Adipocyte (in vitro differentiated cells): ENCODE measurements at places on chromosomes 1 and 21.

DNA sequence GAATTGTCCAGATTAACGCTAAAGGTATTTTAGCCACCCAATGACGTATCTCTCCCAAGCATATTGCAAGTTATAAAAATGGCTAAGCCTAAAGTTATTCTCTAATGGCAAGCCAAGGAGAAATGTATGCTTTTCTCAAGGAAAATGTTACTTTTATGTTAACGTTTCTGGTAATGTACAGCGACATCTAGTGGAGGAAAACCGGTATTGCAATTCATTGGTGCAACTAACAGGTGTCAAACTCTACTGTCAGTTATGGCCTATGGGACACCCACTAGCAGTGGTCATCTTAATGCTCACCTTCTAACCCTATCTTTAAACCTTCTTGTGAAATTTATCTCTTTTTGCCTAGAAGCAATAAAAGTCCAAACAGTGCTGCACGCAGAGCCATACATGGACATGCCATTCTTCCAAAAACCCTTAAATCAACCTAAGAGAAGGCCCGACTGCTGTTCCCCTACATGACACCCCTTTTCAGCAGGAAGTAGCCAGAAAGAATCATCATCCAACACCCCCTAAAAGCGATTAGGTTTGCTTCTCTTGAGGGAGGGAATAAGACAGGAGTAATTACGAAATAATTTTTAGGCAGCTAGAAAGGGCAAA is 68.7 kb upstream of the LRIF1 start:
- DNase-seq: peak; percentile 78

GRCh38 chr1:19122668-19123067 is 87.4 kb downstream of the UBR4 start:
- no peak for DNase-seq

GRCh38 chr1:232274236-232274855 is 355.6 kb downstream of the SIPA1L2 start:
- peak; percentile 24 for DNase-seq

GRCh38 chr1:84689514-84690396 is 506 bp downstream of the SSX2IP start:
- peak; percentile 75 for DNase-seq

DNA sequence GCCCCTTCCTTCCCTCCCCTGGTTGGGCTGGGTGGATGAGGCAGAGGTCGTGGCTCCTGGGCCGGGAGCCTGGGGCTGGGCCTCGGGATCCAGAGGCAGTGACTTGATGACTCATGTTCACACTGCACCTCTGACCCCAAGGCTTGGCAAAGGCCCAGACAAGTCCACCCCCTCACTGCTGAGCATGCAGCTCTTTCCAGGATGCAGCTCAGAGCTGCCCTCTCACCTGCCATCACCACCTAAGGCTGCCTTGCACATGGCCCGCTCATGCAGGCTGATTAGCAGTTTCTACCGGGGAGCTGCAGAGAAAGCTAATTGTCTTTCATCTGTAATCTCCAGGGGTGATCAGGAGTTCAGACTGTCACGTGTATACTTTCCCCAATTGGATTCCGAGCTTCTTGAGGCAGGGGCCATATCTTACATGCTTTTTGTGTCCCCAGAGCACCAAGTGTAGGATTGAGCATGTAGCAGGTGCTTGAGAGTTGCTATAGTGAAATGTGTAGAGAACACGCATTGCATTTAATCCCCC is 62.1 kb downstream of the LRRN2 start:
- no peak for DNase-seq

DNA sequence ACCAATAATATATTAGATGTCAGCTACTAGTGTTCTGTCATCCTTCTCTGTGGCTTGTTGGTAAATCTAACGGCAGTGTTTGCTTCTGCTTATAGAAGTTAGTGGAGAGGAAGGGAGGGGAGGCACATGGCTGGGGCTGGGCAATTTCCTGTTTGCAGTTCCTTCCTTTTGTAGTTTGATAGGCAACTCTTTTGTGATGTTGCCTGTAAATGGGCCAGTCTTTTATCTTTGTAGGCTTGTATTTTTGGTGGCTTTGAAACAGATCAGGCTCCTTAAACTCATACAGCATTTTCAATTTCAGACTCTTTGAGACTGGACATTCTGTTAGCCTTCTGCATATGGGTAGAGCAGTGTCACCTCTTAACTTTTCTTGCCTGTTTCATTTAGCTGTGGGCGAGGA is 48.1 kb downstream of the CDC14A start:
- no peak for DNase-seq

DNA sequence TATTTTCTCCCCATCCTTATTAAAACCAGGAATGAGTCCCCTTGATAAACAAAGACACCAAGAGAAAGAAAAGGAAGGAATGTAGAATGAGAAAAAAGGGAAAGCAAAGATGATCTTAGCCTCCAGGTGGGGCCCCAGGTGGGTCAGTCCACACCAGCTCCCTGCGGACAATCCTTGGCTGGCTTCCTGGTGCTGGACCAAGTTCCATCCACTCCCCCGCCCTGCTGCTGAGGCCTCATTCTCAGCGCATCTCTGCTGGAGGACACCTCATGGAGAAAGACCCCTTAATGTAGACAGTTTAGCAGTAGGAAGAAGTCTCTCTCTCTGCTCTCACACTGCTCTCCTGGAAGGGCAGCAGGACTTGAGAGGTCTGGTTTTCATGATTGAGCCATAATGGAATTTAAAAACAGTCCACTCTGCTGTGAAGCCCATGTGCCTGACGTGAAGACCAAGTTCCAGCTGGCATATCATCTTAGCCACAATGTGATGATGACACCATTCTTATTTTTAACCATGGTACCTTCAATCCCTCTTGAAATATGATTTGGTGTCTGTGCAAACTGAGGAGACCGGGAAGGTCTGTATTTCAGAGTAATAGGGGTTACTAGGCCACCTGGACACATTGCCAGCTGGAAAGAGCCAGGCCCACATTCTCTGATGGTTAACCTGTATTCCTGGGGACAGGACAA is 83.1 kb downstream of the WLS start:
- DNase-seq: no peak

DNA sequence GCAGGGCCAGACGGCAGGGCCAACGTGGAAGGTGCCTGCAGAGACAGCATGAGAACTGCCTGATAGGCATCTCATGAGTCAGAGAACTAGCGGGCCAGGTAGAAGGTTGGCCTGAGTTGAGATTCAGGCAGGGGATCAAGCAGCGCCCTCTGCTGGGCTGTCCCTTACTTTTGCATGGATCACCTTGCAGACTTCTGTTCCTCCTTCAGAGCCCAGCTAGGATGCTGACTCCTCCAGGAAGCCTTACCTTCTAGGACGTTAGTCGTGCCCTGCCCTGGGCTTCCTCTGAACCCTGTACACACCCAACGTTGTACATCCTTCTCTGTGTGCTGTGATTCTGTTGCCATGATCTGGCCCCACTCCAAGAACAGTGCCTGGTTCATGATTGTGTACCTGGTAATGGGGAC is 231.3 kb upstream of the VAMP3 start:
- no peak for DNase-seq

GRCh38 chr1:179153217-179153616 is 71.3 kb downstream of the TOR3A start:
- DNase-seq: no peak
